ENCODE measurements at places on chromosomes 1 and 21.

DNA sequence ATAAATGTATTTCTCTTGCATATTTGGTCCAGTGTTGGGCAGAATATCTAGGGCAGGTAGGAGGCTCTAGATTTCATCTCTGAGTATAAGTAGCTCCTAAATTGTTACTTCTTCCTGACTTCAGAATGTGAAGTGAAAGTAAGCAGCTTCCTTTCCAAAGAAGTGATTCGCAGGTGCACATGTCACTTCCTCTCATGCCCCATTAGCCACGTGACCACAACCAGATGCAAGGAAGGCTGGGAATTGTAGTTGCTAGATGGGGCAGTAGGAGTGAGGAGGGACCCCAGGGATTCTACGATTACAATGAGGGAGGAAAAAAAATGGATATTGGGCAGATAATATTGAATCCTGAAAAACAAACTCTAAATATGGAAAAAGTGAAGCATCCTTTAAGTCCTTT lies 113.2 kb upstream of the CYYR1 start:
- no peak for DNase-seq

DNA sequence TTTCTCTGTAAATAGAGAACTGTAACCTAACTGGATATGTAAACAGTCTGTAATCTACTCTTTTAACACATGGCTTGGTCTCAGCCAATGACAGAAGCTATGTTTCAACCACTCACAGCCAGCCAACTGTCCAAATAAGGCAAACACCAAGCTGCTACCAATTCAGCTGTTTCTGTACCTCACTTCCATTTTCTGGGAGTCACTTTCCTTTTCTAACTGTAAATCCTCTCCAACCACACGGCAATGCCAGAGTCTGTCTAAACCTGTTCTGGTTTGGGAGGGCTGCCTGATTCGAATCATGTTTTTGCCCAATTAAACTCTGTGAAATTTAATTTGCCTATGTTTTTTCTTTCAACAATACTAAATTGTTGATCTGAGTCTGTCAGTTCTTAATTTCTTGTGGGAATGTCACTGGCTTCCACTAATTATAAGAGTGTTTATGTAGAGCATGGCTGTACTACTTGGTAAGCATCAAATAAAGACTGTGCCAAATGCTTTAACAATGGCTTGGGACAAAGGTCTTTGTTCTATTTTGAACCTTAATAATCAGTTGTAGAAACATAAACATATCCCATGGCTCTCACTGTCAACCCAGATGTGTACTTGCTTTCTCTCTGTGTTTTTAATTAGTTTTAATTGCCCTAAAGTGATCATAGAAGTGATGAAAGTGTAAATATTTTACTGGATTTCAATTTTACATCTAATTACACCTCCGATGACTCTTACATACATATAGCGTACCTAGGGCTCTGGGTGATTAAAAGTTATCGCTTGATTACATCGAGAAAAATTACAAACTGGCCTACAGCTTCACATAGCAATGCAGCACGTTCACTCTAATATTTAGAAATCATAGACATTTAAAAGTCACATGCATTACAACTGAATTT lies 1144.6 kb upstream of the TMPRSS15 start:
- no peak for DNase-seq

GRCh38 chr1:30342535-30343141 lies 380.7 kb downstream of the MATN1 start:
- no peak for DNase-seq

DNA sequence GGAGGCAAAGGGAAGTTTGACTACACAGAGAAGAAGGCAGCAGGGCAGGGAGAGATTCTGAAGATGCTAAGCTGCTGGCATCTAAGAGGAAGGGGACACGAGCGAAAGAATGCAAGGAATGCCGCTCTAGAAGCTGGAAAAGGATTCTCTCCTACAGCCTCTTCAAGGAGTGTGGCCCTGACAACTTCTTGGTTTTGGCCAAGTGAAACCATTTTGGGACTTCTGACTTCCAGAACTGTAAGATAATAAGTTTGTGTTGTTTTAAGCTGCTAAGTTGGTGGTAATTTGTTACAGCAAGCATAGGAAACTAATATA lies 28.5 kb downstream of the MGST3 start:
- no peak for DNase-seq

DNA sequence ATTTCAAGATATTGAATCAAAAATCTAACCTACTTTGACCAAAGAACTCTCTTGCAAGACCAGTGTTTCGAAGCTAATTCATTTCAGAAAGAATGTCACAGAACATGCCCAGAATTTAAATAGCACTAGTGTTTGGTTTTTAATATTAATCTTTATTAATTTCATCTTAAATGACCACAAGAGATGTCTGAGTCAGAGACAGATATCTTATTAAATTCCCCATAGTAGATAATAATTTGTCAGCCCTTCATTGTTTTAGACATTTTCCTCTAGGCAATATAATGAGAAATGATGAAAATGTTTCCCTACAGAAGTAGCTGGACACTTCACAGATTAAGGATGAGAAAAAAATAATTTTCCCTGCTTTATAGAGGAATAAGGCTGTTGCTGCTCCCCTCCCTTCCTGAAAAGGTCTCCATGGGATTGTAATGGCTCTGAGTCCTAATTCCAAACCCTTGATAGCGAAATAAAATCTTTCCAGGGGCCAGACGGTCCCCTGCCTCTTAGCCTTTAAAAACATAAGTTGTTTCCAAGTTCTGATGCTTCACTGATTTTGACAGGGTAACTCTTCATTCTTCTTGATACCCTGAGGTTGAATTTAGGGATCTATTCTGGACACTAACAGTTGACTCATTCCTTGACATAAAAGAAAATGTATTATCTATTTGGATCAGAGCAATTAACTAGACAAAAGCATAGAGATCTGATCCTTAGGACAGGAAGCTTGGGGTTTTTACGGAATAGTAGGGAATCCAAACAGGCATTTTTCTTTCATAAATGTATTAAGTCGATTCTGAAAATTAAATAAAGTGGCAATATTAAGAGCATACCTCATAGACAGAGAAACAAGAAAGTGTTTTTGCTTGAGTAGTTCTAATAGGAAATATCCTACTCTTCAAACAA lies 820.8 kb downstream of the BRINP3 start:
- no peak for DNase-seq

DNA sequence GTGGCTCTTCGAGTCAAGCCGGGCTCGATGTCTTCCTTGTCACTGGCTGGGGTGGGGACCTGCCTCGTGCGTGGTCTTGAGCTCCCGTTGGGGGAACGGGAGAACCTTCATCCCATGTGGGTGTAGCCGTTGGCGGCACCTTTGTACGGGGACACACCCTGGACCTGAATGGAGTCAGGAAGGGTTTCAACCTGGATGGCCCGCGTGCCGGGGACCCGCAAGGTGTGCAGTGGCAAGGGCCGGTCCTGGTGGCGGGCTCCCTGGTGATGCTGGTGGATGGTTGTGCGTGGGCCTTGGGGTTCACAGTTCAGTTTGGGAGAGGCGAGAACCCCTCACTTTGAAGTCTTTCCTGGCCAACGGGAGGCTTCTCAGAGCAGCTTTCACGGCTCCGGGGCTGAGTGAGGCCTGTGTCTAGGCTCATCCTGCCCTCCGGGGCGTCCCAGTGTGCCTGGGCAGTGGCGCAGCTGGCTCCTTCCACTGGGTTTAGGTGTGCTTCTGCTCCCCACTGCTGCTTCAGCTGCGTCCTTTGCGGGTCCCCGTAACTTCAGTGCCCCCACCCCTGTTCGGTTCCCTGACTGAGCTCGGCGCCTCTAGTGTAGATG lies 11.4 kb downstream of the SKI start:
- no peak for DNase-seq

DNA sequence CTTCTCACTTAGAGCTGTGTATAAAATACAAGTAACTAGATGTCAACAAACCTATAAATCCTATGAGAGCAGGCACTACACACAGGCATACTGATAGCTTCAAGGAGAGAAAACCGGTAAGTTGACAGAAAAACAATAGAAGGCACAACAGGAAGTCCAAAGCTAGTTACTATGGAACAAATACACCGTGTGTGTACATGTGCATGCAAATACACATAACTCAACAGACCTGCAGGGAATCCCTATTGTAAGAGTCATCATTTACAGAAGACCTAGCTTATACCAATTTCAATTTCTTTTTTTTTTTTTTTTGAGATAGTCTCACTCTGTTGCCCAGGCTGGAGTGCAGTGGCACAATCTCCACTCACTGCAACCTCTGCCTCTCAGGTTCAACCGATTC lies 26.3 kb downstream of the JAK1 start:
- no peak for DNase-seq

DNA sequence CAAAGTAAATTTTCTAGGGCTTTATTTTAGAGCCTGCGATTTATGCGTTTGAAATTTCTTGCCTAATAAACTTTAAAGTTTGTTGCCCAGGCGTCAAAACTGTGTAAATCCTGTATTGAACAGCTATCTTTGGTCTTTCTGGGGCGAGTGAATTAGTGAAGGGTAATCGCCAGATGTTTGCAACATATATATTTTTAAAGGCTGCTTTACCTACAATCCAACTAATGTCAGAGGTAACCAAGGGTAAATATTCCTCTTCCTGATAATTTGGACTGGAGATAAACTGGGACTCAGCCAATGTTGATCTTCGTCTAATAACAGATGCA lies 885 bp upstream of the PROX1 start:
- no peak for DNase-seq

- DNase-seq, result no peak
These were observed 103.4 kb upstream of the TIAM1 start for GRCh38 chr21:31447505-31447904.

GRCh38 chr1:2927393-2928360 lies 93.6 kb upstream of the ACTRT2 start:
- DNase-seq, result no peak

DNA sequence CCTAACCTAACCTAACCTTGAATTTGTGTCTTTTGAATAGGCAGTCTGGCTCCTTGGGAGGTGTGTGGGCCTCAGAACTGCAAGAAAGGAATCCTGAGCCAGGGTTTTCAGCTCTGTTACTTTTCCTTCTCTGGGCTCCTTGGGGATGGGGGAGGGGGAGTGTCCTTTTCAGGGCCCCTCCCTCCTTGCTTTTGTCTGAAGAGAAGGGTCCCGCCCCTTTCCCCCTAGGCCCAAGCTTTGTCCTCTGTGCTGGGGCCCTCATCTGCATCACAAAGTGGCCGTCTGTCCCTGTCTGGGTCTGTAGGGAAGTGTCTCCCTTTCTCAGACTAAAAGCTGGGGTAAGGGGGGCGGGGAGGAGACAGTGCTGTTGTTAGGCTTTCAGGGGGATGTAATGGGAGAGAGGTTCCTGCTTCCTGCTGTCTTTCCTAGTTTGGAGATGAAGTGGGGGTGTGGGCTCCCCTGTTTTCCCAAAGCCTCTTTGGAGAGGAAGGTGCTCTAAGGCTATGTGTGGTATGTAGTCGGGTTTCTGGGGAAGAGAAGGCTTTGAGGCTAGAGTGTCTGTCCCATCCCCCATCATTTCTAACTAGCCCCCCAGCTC lies 3.1 kb downstream of the AGO1 start:
- DNase-seq, result no peak

- DNase-seq, result no peak
These were observed 1.7 kb downstream of the TOR1AIP1 start for GRCh38 chr1:179883745-179884138.

DNA sequence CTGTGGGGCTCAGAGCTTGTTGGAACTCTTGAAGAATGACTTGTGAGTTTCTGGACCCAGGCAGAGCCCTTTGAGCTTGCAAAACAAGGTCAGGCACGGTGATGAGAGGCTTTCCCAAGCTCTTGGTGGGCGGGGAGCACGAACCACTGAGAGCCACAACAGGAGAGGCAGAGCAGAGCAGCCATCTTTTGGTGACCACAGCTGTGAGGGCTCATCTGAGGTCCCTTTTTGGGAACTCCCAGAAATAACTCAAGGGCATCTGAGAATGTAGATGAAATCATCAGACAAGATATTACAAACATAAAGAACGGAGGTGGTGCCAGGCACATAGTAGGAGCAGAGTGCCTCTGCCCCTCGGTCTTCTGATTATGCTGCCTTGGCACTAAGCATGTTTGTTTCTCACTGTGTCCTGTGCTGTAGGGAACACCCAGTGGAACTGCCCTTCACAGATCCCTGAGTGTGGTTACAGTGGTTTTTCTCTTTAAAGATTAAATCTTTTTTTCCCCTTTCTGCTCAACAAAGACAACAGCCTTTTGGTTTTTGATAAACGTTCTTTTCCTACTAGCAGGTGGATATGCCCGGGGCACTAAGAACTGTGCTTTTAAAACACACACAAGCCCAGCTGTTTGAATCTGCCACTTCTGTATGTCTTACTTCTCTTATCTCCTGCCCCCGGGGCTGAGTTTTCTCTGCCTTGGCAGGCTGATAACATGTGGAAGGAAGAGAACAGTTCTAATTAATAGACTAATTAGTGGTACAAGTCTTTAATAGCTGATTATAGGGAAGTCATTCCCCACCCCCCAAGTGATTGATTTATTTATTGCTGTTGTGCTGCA lies 37.7 kb downstream of the CD34 start:
- DNase-seq, result no peak

DNA sequence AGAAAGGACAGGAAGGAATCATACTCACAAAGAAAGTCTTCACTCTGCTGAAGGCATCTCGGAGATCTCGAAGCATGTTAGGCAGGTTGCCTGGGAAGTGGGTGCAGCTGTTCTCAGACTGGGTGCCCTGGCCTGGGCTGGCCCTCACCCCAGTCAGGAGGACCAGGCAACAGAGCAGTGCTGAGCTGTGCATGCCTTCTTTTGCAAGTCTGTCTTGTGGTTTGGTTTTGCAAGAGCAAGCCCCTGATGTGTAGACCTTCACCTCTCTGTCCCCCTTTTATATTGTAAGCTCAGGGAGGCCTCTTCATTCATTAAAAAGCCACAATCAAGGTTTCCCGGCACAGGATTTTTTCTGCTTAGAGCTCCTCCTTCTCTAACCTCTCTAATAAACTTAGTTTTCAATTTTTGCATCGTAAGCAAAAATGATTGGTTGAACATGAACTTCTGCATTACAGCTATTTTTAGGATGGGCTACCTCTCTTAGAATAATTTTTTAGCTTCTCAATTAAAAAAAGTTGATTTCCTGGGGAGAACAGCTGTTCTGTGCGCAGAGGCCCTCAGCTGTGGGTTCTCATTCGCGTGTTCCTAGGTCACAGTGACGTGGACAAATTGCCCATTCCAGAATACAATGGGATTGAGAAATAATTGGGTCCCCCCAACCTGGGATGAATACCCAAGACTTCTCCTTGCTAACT lies at the start of gene IL10:
TSS of gene IL10 (minus strand) at position 252 of the 695 bp plus-strand sequence. CDS start at position 193, 59 bp downstream.
- DNase-seq, result no peak

- no peak for DNase-seq
These were observed 120.1 kb downstream of the ASTN1 start for GRCh38 chr1:177044390-177044789.

DNA sequence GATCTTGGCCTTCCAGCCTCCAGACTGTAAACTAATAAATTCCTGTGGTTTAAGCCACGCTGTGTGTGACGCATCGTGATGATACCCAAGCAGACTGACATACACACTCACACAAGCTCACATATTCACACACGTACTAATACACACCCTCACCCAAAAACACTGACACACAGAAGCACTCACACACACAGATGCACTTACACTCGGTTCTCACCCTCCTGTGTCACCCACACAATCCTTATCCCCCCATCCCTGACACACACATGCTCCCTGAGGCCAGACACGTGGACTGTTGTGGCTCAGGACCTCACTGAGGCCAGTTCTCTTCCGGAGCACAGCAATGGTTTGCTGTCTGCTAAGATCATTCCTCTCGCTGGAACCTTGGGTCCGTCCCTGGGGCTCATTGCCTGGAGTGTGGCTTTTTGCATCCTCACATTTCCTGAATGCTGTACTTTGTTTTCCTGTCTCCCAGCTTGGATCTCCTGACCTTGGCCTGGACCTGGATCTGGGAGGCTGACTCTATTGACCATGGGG lies 76.9 kb upstream of the LYST start:
- no peak for DNase-seq

GRCh38 chr1:40258445-40258769 lies 371 bp downstream of the ZMPSTE24 start:
- no peak for DNase-seq
